GM04503 (cell line): ENCODE measurements at places on chromosomes 16 and 17.

DNA sequence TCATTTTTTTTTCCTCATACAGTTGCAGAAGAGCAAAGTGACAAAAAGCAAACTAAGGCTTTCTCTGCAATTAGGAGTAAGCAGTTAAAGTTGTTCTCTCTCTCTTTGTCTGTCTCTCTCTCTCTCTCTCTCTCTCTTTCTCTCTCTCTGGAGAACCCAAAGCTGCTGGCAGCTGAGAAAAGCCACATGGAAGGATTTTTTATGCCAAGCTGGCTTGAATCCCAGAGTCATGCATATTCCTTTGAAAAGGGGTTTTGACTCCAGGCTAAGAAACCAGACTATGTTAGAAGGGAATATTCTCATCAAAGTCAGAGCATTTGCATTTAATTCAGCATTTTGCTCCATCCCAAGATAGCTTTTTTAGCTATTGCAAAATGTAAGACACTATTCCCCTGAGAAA is 1114.2 kb upstream of the GOT2 start:
- DNase-seq: no peak

DNA sequence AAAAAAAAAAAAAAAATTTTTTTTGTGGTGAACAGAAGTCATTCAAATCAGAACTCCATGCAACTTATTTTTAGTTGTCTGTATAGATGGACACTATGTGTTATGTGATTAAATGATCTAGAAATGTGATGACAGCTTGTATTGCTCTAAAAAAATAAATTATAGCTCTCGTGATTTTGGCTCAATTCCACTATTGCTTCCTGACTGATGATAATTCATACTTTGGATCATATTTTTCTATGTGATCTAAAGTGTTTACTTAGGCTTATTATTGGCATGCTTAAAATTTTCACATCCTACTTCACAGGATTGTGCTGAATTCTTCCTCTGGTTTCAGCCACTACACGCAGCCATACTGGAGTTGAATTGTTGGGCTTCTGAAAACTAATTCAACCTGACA is 76.8 kb downstream of the RPGRIP1L start:
- DNase-seq: no peak

GRCh38 chr17:41775394-41776226 is 10.9 kb downstream of the JUP start:
- no peak for DNase-seq

DNA sequence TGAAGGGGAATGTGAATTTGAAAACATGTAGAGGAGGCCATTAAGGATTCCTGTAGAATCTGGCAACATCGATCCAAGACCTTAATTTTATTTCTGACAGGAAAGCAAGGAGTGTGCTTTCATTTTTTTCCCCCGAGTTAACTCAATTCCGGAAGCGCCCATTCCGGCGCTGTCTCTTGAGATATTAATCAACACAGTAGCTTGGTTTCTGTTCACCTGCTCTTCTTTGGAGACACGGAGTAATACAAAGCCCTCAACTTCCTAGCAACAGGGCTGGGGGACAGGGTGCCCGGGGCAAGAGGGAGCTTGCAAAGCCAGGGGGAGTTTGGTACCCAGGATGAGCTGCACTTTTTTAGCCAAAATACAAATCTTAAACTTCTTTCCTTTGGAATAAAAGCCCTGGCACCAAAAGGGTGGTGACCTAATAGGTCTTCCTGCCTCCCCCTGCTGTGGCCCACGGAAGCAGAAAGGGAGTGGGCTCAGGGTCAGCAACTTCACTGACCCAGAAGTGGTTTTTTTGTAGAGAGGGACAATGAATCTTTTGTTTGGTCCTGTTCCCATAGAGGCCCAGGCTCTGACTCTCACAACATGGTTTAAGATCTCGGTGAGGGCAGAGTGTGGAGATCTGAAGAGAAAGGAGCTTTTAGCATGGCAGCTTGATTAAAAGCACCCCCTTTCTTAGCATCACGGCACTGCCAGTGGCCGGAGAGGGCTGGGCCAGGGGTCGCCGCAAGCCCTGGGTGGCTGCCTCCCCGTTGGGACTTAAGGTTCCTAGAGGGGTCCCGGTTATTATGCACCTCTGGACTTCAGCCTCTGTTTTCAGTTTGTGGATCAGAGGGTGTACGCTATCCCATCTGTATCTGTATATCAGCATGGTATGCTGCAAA is 207.3 kb downstream of the CCDC182 start:
- DNase-seq: no peak

- DNase-seq: no peak
Observed at GRCh38 chr16:57519796-57520360, 16.5 kb downstream of the CCDC102A start.

DNA sequence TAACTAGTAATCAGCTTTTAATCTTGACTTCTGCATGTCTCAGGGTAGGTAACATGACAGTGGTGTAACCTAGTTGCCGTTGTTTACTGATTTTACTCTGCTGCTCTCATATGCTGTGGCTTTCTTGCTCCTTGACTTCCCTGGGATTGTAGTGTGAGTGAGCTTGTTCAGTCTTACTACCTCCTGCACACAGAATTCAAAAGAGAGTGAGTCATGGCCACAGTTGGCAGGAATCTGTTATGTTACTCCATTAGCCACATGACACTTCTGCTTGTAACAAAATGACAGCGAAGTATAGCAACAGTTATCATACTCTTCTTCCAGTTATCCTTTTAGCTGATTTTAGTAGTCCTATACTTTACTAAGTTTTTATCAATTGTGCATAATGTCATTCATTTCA is 18.8 kb downstream of the TNRC6A start:
- peak; percentile 84 for DNase-seq

DNA sequence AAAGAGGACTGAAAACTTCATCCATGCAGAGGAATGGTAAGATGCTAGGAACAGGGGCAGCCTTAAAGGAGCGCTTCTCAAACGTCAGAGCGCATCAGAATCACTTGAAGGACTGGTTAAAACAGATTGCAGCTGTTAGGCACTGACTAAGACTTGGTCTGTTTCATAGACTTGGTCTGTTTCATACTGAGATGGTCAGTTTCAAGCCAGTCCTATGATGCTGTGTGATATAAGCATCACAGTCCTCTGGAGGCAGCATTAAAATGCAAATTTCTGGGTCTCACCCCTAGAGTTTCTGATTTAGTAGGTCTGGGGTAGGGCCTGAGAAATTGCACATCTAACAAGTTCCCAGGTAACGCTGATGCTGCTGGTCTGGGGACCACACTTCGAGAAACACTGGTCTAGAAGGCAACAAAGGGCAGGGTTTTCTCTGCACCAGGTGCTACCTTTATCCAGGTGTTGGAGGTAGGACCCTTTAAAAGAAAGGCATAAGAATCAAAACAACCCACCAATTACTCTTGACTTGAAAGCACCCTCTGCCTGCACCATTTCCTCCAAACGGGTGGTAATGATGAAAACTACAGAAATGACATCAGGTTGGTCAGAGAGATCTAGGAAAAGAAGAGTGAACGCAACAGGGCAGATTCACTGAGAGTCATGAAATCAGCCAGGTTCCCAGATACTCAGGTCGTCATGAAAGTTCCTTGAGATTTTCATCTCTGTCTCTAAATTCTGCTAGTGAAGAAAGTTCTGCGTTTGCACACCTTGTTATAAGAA is 95.0 kb upstream of the RCVRN start:
- DNase-seq: no peak

GRCh38 chr16:29744541-29745101 is 1.2 kb downstream of the C16orf54 start:
- no peak for DNase-seq

DNA sequence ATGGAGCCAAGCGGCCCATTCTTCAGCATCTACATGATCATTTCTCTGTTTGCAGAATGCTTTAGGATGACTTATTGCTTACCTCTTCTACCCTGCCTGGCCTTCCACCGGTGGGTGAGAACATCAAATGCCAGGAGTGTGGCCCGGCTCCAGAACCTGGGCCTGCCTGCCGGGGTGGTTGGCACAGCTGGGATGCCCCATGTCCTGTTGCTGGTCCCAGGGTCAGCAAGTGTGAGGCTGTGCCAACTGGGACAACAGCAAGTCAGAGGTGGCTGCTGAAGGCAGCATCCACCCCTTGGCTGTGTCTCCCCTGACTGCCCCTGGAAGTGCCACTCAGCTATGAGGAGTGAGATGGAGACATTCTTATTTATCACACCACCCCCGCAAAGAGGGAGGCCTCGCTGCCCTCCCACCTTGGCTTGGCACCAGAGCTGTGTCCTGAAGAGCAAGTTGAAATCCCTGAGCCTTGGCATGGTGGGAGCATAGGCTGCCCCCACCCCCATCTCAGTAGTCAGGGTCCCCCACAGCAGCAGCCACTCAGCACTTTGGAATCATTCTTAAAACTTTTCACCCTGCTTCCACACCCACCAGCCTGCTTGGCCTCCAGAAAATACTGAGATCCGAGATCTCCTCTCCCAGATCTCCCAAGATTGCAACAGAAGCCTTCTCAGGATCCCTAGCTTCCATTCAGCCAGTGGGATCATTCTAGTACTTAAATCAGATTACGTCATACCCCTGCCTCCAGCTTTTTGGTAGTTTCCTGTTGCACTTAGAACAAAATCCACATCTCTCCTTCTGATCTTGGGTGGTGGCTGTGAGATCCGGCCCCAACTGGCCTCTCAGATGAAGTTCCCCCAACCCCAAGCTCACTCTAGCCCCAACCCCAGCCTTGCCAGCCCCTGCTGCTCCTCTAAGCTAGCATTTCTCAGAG is 127.5 kb downstream of the SOCS1 start:
- DNase-seq: no peak

DNA sequence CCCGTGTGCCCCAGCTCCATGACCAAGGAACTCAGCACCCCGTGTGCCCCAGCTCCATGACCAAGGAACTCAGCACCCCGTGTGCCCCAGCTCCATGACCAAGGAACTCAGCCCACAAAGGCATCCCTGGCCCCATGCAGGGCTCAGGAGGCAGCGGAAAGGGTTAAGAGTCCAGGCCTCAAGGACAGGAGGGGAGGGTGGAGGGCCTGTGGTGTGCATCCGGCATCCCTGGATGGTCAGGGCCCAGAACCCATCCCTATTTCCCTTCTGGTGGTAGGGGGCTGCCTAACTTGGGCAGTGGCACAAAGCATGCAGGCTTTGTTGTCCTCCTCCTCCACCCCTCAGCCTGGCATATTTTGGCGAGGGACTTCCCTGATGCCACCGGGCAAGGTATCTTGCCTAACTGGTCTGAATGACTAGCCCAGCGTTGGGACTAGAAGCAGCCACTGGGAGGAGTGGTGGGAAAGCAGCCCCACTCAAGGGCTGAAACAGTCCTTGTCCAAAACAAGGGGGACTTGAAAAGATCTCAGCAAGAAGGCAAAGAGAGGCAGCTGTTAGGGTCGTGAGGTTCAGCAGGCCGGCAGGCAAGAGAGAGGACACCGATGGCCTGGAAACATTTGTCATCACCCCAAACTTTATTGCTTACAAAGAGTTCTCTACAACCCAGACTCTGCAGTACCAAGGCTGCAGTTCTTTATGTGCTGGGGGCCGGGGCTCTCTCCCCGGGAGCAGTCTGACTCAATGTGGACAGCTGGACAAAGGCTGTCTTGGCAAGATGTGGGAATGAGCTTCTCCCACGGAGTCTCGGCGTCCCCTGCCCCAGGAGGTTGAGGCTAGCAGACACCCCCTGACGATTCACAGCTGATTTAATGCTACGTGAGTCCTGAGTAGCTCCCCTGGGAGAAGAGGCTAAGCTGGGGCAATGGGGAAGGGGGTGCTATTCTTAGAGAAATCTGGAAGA is 902 bp upstream of the SPATA32 start:
- no peak for DNase-seq

GRCh38 chr16:27543801-27544200 is 5.9 kb downstream of the GTF3C1 start:
- no peak for DNase-seq

GRCh38 chr16:64410306-64410705 is 711.6 kb downstream of the CDH11 start:
- no peak for DNase-seq

- DNase-seq: no peak
Observed at GRCh38 chr17:72687886-72688285, 404.6 kb downstream of the SLC39A11 start.

DNA sequence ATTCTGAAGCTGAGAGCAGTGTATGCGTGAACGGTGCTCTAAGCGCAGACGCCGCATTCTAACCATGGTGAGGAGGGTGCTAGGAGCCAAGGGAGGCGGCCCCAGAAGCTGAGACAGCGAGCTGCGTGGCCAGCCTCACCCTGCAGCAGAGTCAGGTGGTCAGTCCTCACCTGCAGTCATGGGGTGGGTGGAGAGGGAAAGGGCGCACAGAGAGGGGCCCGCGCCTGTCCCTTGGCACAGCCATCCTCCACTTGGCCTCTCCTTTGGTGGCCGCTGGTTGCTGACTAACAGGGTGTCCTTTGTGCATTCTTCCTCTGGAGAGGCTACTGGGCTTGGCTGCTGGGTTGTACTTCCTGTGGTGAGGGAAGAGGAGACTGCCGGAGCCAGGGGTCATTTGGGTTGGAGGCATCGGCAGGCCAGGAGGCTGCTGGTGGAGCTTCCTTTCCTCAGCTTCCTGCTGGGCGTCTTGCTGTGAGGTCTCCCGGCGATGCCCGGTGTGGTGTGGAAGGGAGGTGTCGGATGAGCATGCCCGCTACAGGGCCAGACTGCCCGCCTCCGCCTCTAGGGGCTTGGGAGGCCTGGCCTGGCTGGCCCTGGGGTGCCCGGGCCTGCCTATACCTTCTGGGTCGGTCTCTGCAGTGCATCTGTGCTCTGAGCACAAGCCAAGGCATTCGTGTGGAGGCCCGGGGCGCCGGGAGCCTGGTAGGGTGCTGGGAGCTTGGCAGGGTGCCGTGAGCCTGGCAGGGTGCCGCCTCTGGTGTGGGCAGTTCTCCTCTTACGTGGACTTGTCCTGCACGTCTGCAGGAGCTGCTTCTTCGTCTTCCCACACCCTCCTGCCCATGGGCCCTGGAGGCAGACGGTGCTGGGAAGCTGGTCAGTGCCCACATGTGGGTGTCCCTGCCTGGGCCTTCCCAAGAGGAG is 17.4 kb downstream of the RNF213 start:
- DNase-seq: no peak

GRCh38 chr16:869823-870641 is 69.5 kb upstream of the GNG13 start:
- no peak for DNase-seq

DNA sequence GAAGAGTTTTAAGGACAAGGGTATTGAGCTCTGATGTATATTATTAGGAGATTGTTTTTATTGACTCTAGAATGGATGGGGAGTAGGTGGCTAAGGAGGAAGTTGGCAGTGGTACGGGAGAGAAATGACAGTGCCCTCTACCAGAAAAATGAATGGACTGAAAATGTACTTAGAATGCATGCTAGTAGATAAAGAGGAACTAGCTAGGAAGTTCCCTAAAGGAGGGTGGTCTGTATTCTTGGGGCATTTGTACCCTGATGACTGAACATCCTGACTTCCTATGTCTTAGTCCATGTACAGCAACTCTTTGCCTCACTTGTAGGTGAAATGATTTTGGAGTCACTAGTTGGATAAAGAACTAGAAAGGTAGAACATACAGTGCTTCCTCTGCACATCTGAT is 581.5 kb upstream of the RBFOX1 start:
- no peak for DNase-seq

- no peak for DNase-seq
Observed at GRCh38 chr17:39209317-39210092, 9.4 kb downstream of the RPL19 start.
